ENCODE measurements at places on chromosomes 16 and 17. TPM values are rescaled to one million over a fixed set of nuclear protein-coding genes. Genes with fewer than 3 reads are reported as not detected.

- peak overlapping the region; percentile 10 for H3K27ac ChIP-seq
- peaks cover 15% of the 10 kb centered on the region for H3K36me3 ChIP-seq
- no peak overlapping the region for H3K4me3 ChIP-seq
- no peaks in the 10 kb centered on the region for H3K4me1 ChIP-seq
- no peak for DNase-seq
These were observed 31.1 kb downstream of the ADCY7 start for GRCh38 chr16:50297301-50298074.

DNA sequence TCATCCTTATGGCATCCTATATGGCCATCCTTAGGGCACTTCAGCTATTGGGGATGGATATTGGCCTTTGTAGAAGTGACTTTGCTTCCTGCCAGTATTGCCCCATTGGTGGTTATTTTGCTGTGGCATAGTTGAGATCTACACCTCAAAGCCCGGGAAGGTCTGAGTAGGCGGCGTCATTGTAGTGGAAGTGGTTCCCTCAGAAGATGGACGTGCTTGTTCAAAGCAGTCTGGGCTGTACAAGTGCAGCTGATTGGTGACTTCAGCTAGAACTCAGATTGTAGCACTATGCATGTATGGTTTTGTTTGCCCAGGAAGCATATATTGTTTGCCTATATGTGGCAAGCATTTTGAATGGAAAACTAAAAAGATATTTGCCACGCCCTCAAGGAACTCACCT, 83.2 kb downstream of the TMC6 start:
- H3K27ac ChIP-seq: no peak overlapping the region
- no peaks in the 10 kb centered on the region for H3K27me3 ChIP-seq
- DNase-seq: no peak
- no peak overlapping the region for H3K4me3 ChIP-seq

DNA sequence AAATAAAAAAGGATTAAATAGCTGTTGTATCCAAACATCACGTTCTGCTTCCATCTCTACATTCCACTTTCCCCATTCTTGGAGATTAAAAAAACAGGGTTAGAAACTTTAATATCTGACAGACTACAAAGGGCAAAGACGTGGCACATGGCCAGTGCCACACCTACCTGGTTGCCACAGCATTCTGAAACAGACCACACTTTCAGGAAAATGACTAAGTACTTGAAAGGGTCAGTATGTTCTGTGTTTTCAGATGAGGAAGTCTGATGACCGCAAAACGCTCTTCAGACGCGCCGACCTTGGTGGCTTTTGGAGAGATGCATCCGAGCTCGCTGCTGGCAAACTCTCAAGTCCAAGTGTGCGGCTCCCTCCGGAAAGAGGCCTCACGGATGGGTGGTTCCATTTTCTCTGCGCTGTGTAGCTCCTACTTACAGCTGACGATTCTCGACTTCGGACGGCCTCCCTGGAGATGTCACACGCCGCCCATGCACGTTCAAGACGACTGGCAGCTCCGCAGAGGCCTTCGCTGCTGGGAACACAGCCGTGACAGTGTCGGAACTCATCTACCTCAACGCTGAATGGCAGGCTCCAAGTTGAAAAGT, 15.5 kb downstream of the MAP1LC3B start:
- H3K27me3 ChIP-seq: no peaks in the 10 kb centered on the region
- no peak for DNase-seq
- peaks cover 85% of the 10 kb centered on the region for H3K36me3 ChIP-seq
- H3K4me3 ChIP-seq: no peak overlapping the region
- no peaks in the 10 kb centered on the region for H3K4me1 ChIP-seq
- H3K27ac ChIP-seq: no peak overlapping the region

GRCh38 chr17:35265071-35265470, 22.2 kb downstream of the SLFN5 start:
- H3K4me1 ChIP-seq: peaks cover 50% of the 10 kb centered on the region
- no peaks in the 10 kb centered on the region for H3K27me3 ChIP-seq
- peak overlapping the region; percentile 52 for H3K27ac ChIP-seq
- no peak for DNase-seq

The EVPL gene
- 2.7 TPM for total RNA-seq

All from naive thymus-derived CD4-positive, alpha-beta T cell (primary cell).